Dorsolateral prefrontal cortex (tissue), 122 donors: ENCODE measurements at places on chromosomes 16 and 17.

- no peak for DNase-seq
Measured at GRCh38 chr16:61897657-61898056, 138.6 kb downstream of the CDH8 start.

DNA sequence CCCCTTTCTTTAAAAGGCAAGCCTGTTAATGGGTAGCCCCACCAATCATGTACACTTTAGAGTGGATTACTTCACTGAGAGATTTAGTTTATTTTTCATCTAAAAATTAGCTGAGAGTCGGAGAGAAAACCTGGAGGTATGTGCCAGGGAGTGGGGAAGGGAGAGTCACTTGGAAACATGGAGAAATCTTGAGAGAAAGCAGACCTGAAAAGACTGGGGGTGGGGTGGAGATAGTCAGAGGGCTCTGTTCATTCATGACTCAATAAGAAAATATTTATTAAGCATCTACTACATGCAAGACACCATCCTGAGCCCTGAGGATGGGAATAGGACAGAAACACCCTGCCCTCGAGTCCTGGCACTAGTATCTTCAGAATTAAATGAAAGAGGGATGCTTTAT lies 27.4 kb upstream of the RCVRN start:
- DNase-seq: no peak

- no peak for DNase-seq
Measured at GRCh38 chr17:67139784-67140665, 95.7 kb downstream of the CACNG1 start.

GRCh38 chr17:34246446-34246845 lies 8.6 kb upstream of the CCL2 start:
- DNase-seq: no peak

- DNase-seq: no peak
Measured at GRCh38 chr17:21289175-21289901, 4.8 kb downstream of the MAP2K3 start.
